ENCODE measurements at places on chromosomes 1 and 21. TPM values are rescaled to one million over a fixed set of nuclear protein-coding genes. Genes with fewer than 3 reads are reported as not detected.

- no peak for DNase-seq
Observed at GRCh38 chr1:47841356-47841755, 155.8 kb downstream of the TRABD2B start.

GRCh38 chr1:10734962-10735544, 61.4 kb downstream of the CASZ1 start:
- DNase-seq, result no peak

GRCh38 chr1:12618965-12619791, 1.2 kb upstream of the DHRS3 start:
- peak; percentile 59 for DNase-seq

DNA sequence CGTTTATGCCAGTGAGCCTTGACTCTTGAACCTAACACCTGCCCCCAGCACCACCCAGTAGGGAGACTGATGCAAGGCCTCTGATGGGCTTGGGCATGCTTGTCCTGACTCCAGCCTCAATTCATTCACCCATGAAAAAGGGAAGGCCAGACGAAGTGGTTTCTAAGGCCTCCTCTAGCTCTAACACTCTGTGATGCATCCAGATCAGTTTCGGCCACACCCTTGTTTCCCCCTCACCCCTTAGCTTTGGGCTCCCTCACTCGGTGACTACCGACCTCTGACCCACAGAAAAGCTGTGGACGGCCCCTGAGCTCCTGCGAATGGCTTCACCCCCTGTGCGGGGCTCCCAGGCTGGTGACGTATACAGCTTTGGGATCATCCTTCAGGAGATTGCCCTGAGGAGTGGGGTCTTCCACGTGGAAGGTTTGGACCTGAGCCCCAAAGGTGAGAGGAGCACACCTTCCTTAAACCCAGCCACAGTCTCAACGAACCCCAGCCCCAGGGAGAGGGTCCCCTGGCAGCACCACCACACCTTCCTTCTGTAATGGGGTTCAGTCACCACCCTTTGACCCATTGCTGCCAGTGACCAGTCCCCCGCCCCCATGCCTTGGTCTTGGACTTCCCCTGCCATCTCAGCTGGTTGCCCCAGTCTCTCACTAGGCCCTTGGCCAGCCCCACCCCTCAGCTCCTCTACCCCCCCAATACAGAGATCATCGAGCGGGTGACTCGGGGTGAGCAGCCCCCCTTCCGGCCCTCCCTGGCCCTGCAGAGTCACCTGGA, 9.0 kb downstream of the NPR1 start:
- no peak for DNase-seq

DNA sequence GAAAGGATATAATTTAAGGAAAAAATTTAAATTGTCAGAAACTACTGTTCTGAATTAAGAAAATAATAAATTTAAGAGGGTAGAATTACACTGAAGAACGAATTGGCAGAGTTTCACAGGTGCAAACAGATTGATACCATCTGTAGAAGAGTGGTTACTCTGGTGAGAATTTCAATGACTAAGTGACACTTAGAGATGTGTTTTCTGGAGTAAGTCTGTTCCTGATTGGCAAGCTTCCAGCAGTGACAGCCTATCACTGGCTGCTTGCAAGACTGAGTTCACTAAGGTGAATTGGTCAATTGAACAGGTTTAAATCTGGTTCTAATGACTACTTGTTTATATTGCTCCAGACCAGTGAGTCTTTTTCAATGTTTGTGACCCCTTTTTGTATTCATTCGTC, 838.2 kb upstream of the RGS18 start:
- peak; percentile 2 for DNase-seq

DNA sequence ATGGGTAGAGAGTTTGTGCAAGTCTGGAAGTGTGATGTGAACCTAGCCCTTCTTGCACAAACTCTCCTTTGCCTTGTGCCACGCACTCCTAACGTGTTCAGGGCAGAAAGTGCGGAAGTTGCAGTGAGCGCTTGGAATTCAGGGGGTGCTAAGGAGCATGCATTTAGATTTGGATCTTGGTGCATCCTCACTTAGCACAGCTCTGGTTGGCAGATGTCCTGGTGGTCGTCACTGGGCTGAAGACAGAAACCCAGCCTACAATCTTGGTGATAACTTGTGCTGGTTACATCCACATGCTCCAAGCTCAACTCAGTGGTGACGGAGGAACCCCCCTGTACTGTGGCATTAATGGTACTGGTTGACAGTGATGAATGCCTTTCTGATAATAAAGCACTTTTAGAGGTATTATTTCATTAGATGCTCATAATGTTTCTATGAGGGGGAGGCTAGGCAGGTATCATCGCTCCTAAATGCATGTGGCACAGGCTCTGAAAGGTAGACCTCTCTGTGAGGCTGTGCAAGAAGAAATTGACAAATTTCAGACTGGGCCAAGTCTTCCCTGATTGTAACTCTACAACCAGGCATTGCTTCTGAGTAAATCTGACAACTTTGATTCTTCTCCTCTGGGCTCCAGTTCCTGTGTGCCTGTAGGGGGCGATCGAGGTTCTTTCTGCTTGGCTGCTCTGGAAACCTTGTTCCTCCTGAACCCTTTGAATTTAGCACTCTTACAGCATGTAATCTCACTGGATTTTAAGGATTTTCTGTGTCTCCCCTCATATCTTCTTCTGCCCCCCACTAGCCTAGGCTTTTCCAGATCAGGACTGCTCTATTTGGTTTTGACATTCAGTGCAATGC, 40.6 kb downstream of the MAPKAPK2 start:
- no peak for DNase-seq

- DNase-seq, result no peak
Observed at GRCh38 chr1:9271861-9272595, 20.7 kb upstream of the SPSB1 start.

GRCh38 chr1:25872713-25873112, 2.8 kb downstream of the PAQR7 start:
- no peak for DNase-seq

DNA sequence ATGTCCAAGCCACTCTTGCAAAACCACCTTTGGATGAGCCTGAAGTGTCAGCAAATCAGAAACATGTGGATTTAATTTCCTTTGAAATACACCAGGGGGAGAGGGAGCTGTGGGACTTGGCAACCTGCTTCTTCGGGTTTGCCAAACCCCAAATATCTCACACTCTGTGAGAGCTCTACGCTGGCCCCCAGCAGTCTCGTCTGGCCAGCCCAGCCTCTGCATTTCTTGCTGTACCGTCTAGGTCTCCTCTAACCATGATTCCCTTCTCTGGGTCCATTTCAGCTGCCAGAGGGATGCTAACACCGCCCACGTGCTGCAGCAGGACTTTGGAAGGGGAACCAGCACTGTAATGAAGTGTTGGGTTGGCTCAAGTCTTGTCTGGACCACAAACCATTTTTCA, 114.6 kb downstream of the MRPS6 start:
- DNase-seq, result no peak

DNA sequence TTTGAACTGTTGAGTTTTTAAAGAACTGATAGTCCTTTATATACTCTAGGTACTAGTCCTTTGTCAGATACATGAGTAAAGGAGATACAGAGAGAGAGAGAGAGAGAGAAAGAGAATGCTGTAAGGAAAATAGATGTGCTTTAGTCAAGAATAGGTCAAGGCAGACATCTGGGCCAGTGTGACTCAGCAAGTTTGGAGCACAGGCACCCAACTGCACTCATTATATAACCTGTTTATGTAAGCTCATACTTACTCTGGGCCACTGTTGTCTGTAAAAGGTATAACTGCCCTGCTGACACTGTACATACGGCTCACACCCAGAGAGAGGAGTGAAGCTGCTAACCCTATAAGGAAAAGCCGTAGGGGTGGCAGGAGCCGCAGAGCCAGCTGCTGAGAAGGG, 32.2 kb upstream of the AKT3 start:
- no peak for DNase-seq

DNA sequence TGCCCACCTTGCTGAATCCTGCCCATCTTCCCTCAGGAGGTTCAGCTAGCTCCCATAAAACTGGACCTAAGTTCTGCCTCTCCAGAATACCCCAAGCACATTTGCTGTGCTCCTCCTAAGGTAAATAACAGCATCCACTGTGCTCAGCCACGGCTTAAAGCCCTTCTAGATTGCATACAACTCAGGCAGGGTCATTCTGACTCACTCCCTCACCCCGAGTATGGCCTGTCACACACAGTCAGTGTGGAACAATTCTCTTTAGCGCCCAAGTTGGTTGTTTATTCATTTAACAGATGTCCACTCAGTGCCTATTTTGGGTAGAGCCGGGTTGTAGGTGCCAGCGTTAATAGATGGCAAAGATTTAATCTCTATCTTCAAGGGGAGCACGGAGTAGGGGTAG, 147.5 kb upstream of the EDN2 start:
- no peak for DNase-seq

DNA sequence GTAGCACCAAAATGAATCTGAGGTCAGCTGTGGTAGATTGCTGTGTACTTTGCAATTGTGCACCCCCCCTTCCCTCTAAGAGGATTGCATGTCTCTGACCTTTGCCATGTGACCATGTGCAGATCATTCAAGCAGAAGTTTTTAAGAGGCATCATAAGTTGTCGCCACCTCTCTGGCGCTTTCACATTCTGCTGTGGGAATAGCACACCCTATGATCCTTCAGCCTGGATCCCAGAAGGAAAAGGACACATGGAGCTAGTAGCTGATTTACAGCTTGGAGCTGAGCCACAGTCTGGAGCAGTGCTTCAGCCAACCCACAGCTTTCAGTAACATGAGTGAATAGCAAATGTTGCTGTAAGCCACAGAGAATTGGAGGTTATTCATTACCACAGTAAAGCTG, 158.5 kb downstream of the TSEN15 start:
- DNase-seq, result peak; percentile 72

The FAM72C gene
- total RNA-seq, result not detected

The CELA3B gene
- not detected for total RNA-seq

The CRP gene
- total RNA-seq, result not detected

The ACTL8 gene
- total RNA-seq, result 0.17 TPM

The VANGL2 gene
- 18.2 TPM for total RNA-seq

The OR2G6 gene
- not detected for total RNA-seq
